ENCODE measurements at places on chromosomes 7 and 10. TPM values are rescaled to one million over a fixed set of nuclear protein-coding genes. Genes with fewer than 3 reads are reported as not detected.

DNA sequence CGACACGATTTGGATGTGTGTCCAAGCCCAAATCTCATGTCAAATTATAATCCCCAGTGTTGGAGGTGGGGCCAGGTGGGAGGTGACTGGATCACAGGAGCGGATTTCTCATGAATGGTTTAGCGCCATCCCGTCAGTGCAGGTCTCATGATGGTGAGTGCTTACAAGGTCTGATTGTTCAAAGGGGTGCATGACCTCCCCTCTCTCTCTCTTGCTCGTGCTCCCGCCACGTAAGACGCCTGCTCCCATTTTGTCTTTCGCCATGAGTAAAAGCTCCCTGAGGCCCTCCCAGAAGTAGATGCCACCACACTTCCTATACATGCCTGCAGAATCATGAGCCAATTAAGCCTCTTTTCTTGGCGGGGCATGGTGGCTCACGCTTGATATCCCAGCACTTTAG lies 71.5 kb upstream of the NANOS1 start:
- DNase-seq, result no peak

- DNase-seq, result no peak
Observed at GRCh38 chr7:90625562-90625961, 29.4 kb downstream of the CDK14 start.

DNA sequence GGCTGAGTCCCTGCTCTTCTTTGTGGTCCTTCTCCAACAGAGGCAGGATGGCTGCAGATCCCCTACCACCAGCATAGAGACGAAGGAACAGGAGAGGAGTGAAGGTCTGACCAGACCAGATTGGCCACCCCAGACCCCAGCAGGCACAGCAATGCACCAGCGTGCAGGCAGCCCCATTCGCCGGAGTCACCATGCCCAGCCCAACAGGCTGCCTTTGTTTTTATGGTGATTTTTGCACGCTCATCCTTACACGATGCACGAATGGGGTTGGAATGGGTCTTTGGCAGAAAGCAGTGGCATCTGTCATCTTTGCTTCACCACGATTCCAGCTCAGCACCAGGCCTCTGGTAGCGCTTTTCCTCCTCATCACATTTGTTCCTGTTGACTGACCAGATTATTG lies 427.6 kb downstream of the INHBA start:
- no peak for DNase-seq

DNA sequence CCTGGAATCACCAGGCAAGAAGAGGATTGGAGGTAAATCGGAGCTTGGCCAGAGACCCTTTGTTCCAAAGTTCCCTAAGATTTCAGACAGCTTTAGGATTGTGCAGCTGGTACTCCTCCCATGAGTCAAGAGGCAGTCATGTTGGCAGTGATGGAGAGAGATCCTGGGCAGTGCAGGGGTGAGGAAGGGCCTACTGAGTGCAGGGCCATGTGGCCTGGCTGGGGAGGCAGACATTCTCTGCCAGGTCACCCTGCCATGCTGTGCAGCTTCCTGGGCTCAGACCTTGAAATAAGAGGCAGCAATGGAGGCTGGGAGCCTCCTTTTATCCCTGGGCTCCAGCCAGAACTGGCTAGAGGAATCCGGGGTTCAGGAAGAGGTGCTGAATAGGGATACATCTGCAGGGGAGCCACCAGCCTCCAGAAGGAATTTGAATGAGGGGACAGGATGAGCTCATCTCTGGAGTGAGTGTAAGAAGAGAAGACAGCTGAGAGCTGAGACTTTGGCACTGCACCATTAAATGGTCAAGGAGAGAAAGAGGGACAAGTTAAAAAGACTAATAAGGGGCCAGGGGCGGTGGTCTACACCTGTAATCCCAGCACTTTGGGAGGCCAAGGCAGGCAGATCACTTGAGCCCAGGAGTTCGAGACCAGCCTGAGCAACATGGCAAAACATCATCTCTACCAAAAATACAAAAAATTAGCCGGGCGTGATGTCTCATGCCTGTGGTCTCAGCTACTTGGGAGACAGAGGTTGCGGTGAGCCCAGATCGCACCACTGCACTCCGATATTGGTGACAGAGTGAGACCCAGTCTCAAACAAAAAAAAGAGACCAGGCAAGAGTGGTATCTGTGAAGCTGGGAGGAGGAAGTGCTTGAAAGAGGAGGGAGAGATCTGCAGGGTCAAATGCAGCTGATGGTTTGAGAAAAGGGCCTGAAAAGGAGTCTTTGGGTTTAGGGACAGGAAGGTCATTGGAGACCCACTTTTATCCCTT lies 12.0 kb downstream of the SFTPD start:
- DNase-seq, result peak; percentile 17

Gene NKX6-2
- total RNA-seq, result not detected

DNA sequence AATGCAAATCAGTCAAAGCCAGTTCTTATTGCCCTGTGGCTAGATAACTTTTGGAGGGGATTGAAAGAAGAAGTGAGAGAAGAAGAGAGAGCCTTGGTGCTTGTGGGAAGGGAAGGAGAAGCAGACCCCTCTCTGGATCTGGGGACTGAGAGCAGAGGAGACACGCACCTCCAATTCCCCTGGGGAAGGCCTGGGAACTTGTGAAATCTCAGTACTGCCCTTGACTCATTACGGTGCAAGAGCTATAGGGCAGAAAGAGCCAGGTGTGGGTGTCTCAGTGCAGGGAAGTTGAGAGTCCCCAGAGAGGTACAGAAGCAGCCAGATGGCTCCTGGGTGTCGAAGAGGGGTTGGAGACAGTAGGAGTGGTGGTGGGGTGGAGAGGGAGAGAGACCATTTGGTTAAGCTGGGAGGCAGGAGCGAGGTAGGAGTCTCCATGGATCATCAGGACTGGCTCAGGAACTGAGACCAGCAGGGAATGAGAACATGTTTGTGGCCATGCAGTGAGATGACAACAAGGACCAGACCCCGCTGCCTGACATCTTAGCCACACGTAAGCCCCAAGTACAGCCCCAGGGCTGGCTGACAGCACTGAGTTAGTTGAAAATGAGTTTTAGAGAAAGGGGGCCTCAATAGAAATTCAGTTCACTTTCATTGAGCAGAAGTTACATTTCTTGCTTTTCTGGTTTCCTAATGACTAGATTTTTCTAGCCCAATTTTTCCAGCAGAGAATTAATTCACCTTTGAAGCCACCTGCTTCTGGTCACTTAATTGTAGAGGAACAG lies 238.2 kb downstream of the BUB3 start:
- no peak for DNase-seq

DNA sequence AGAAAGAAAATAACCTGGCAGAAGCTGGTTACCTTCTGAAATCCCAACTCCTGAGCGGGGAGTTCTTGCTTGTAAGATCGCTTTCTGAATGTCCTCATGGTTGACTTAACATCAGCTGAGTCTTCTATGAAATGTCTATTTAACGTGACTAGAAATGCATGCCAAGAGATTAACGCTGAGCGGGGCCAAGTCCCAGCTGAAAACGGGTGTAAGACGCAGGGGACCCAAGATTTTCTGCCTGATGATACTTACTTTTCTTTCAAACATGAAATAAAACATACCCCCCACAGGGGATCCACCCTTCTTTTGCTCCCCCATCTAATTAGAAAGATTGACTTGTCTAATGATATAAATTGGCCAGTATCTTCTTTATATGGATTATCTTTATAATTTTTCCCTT lies 14.9 kb downstream of the OR9A2 start:
- DNase-seq, result no peak

DNA sequence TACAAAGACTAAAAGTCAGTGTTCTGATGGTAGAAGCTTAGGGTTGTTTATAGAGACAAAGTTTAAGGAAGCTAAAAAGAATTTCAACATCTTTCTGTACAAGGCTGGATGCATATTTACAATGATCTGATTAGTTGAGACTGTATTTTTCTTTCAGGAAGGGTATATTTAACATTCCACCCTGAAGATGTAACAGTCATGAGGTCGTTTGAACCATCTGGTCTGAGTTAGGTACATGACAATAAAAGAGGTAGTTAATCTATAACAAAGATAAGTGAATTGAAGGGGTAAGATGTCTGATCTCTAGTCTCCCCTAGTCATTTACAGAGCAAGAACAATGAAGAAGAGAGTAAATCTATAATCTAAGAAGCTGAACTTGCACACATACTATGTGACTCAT lies 821.2 kb downstream of the CNTNAP2 start:
- DNase-seq, result no peak

GRCh38 chr7:31027161-31027965 lies 24.7 kb upstream of the ADCYAP1R1 start:
- no peak for DNase-seq

DNA sequence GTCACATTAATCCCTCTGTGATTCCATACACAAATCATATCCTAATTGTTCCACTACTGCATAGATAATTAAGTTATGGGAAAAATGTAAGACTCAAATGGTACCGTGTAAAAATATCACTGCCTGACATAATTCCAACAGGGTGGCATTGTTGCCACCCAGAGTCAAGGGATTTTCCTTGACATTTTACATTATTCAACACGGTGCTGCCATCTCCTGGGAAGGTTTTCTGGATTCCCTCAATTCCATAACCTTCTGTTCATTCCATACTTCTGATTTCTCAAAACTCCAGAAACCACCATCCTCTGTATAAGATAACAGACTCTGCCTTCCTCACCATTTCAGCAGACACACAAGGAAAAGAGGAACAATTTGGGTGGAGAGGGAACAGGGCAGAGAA lies 495.9 kb downstream of the XPNPEP1 start:
- no peak for DNase-seq

All from CD8-positive, alpha-beta T cell (primary cell).